ENCODE measurements at places on chromosomes 2 and 18. TPM values are rescaled to one million over a fixed set of nuclear protein-coding genes. Genes with fewer than 3 reads are reported as not detected.
A peak's percentile ranks its signal among the peaks of the same experiment; 100 is the strongest.

DNA sequence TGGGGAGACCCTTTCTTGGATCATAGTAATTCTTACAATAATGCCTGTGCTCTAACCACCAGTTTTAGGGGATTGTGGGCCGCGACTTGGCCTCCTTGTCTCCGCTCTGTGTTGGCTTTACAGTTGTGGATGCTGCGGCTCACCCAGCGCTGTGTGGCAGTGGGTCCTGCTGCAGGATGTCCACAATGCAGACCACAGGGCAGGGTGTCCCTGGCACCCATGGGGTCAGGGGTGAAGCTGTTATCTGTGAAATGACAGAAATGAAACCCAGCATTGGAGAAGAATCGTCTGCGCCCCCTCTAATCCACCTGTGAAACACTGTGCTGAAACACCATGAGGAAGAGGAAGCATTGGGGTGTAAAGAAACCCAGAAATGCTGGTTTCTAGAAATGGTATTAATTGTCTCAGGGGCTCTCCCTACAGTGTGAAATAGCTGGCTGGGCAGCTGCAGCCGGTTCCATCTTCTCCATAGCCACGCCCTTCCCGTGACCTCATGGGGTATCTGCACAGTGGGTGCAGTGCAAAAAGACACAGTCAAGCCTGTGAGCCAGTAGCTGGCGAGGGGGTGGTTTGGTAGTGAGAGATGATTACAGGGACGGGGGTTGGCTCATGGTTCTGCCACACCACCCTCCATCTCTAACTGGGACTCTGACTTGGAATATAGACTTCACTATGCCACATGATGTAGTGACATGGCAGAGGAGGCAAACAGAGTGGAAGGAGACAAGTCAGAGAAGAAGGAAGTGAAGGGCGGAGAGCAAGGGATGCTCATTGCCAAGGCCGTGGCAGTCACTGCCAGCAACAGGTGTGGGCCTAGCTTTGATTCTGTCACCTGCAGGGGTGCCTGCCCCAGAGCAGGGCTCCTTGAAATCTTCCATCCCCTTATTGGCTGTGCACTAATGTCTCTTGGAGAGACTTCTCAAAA, 16.2 kb downstream of the INPP4A start:
- DNase-seq = no peak

DNA sequence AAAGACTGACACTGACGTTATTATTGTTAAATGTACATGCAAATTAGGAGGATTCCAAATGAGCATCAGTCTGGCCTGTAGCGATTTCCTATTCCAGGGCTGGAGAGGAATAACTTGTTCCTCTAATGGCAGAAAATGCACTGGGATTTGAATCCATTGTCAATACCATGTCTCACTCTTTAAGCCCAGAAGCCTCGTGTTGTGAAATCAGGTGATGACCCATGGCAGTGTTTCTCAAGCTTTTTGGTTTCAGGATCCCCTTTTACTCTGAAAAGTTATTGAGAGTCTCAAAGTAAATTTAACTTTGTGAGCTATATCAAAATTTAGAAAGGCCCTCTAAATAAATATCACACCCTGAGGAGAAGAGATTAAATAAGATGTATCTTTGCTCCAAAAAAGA, 279.2 kb downstream of the GALR1 start:
- DNase-seq = no peak

- DNase-seq = no peak
Observed at GRCh38 chr2:68901199-68901514, 30.0 kb upstream of the BMP10 start.

The CPLX4 gene
- not detected for total RNA-seq

DNA sequence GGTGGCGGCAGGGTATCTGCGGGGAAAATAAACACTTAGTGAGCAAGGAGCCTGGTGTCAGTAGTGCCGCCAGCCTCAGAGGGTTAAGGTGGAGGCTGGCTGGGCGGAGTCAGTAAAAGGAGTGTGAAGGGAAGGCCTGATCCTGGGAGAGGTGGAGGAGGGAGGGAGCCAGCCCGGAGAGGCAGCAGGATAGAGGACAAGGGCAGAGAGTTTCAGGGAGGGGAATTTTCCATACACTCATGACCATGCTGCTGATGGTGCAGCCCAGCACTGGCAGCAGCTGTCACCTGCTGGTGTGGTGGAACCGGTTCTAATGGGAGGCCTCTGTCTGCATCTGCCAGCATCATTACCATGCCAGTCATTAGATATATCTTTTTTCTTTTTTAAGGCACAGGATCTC, 2.0 kb upstream of the TEX44 start:
- DNase-seq = no peak

The C2orf81 gene
- 1.9 TPM for total RNA-seq

DNA sequence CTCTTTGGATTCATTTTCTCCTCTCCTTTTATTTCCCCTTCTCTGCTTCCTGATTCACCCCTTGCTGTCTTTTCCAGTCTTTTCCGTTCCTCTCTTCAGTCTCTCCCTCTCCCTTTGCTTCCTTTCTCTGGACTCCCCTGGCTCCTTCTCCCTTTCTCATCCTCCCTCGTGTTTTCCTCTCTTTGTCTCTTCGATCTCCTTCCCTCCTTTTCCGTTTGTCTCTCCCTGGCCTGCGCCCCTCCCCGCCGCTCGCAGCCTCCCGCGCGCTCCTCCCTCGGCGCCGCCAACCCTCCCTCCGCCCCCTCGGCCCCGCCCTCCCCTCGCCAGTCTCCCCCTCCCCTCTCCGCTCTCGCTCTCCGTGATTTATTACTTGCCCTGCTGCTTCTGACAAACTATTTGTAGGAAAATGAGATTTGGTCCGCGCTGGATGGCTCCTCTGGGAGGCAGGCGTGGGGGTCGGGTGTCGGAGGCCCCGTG, 46.0 kb upstream of the PAX8 start:
- DNase-seq = peak; percentile 2

- no peak for DNase-seq
Observed at GRCh38 chr2:241163601-241164118, 13.4 kb downstream of the PPP1R7 start.

The TTN gene
- 1.7 TPM for total RNA-seq

The SERPINB4 gene
- not detected for total RNA-seq

DNA sequence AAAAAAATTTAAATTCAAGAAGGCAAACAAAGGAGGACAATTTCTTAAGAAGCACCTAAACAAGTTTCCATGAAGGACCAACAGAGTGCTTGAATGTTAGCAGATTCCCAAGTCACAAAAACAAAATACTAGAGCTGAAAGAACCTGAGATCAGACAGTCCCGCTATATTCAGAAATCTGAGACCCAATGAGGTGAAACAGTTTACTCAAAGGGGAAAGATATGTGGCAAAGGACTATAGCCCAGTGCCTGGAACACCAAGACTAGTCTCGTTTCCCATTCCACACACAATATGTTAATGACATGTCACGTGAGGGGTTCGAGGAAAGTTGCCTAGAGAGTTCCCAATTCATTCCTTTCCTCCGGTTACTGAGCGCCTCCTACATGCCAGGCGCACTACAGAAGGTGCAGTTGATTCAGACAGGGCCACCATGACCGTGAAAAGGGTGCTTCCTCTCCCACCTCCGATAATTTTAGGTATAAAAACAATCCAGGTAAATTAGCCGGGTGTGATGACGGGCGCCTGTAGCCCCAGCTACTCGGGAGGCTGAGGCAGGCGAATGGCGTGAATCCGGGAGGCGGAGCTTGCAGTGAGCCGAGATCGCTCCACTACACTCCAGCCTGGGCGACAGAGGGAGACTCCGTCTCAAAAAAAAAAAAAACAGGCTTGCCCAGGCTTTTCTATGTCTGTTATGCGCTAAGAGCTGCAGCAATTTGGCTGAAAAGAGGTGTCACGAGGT, 617 bp downstream of the SRBD1 start:
- DNase-seq = peak; percentile 32

- no peak for DNase-seq
Observed at GRCh38 chr2:239957681-239958472, 67.3 kb downstream of the NDUFA10 start.
